ENCODE measurements at places on chromosomes 4 and X.
A peak's percentile ranks its signal among the peaks of the same experiment; 100 is the strongest.

- no peaks in the 10 kb centered on the region for H3K27me3 ChIP-seq
- no peak overlapping the region for H3K27ac ChIP-seq
- DNase-seq = no peak
- no peaks in the 10 kb centered on the region for H3K4me1 ChIP-seq
Measured at GRCh38 chrX:41473936-41474725, 27.0 kb downstream of the NYX start.

GRCh38 chr4:185895866-185896265, 83.9 kb upstream of the SORBS2 start:
- H3K27ac ChIP-seq = no peak overlapping the region
- H3K36me3 ChIP-seq = no peaks in the 10 kb centered on the region
- no peaks in the 10 kb centered on the region for H3K27me3 ChIP-seq
- H3K4me3 ChIP-seq = no peak overlapping the region

- no peaks in the 10 kb centered on the region for H3K27me3 ChIP-seq
- no peak overlapping the region for H3K27ac ChIP-seq
- H3K36me3 ChIP-seq = no peaks in the 10 kb centered on the region
Measured at GRCh38 chrX:41608244-41608643, 80.5 kb upstream of the GPR34 start.

DNA sequence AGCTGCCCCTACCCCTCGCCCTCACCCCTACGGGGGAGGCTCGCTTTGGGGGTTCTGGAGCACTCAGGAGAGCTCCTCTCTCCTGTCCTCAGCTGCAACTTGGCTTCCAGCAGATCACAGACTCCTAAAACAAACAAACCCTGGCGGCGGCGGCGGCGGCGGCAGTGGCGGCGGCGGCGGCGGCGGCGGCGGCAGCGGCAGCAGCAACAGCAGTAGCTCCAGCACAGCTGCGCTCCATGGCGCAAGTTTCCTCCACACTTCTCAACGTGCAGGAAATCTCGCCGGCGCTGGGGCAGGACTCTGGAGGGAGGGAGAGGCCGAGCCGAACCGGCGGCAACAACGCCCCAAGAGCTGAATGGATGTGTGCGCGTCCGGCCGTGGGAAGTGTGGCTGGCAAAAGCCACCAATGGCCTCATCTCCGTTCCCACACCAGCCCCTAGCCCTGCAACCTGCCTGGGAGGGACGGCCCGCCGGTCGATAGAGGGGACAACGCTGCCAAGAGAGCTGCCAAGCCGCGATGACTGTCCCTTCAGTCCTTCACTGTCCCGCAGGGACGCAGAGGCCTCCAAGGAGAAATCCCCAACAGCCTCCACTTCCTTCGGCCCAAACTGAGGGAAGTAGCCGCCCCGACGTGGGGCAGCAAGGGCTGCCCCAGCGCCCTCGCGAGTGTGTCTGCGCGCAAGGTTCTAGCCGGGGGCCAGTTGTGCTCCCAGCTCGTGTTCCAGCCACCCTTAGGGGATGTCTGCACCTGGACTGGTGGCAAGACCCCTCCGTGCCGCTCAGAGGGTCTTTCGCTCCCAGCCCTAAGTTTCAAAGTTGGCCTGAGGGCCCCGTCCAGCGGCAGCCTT, 775 bp downstream of the SHROOM4 start:
- peak; percentile 36 for DNase-seq
- no peaks in the 10 kb centered on the region for H3K27me3 ChIP-seq

GRCh38 chrX:153554519-153555167, 37.2 kb downstream of the ATP2B3 start:
- H3K4me1 ChIP-seq = no peaks in the 10 kb centered on the region
- H3K27ac ChIP-seq = no peak overlapping the region
- H3K27me3 ChIP-seq = no peaks in the 10 kb centered on the region
- DNase-seq = peak; percentile 51
- H3K36me3 ChIP-seq = no peaks in the 10 kb centered on the region
